ENCODE measurements at places on chromosomes 6 and 20.

DNA sequence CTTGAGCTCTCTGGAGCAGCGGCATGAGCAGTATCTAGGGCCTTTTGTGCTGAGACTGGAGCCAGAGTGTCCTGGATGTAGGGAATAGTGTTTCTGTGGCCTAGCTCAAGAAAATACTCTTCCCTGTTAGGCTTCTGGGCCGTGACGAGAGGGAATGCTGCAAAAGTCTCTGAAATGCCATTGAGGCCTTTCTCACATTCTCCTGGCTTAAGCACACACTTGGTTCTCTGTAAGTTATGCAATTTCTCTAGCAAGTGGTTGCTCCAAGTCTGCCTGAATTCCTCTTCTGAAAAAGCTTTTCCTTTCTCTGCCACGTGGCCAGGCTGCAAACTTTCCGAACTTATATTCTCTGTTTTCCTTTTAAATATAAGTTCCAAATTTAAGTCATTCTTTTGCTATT, 744.4 kb downstream of the GRIK2 start:
- no peak for DNase-seq

DNA sequence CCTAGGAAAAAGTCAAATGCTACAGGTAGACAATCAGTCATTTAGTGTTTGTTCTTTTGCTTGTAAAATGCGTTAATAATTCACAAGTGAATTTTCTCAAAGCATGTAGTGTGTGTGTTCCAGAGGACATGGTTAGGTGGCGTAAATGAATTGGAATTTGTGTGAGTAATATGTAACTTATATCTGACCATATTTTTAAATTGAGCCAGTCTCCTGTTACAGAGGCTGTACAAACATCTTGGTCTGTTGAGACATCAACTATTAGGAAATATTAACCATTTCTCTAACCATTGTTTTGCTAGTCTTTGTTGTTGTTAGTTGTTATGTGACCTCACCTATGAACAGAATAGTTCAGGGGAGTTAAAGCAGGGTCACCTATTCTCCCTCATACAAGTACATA, 22.7 kb downstream of the MCM8 start:
- no peak for DNase-seq

- DNase-seq = no peak
Measured at GRCh38 chr6:74598462-74599393, 607.1 kb downstream of the COL12A1 start.

- DNase-seq = no peak
Measured at GRCh38 chr6:37535759-37536490, 36.2 kb upstream of the CCDC167 start.

GRCh38 chr6:39553860-39554802, 171.1 kb downstream of the KIF6 start:
- no peak for DNase-seq
